ENCODE measurements at places on chromosomes 1 and 21. TPM values are rescaled to one million over a fixed set of nuclear protein-coding genes. Genes with fewer than 3 reads are reported as not detected.

PDC gene
- total RNA-seq = not detected

LCE2A gene
- total RNA-seq = not detected

F13B gene
- not detected for total RNA-seq

NPL gene
- 2.6 TPM for total RNA-seq

DYRK1A gene
- total RNA-seq = 32.9 TPM

HMCN1 gene
- total RNA-seq = 4.9 TPM

MCOLN3 gene
- total RNA-seq = 0.48 TPM

IGSF9 gene
- not detected for total RNA-seq

RORC gene
- not detected for total RNA-seq

S100A1 gene
- total RNA-seq = 5.1 TPM

IL19 gene
- not detected for total RNA-seq

OR2AJ1 gene
- not detected for total RNA-seq

ANGPTL3 gene
- total RNA-seq = not detected

SPRR5 gene
- total RNA-seq = not detected

VWA5B1 gene
- not detected for total RNA-seq

HSF2BP gene
- 0.49 TPM for total RNA-seq

IQCC gene
- 2.9 TPM for total RNA-seq

KRTAP11-1 gene
- not detected for total RNA-seq

CCDC185 gene
- not detected for total RNA-seq

PDZK1 gene
- total RNA-seq = 5.3 TPM

FCRL5 gene
- total RNA-seq = not detected

C1orf185 gene
- total RNA-seq = not detected

AK4 gene
- total RNA-seq = 59.9 TPM

B4GALT2 gene
- 69.8 TPM for total RNA-seq

CD34 gene
- total RNA-seq = 0.96 TPM

KLHDC7A gene
- not detected for total RNA-seq

SERTAD4 gene
- total RNA-seq = 19.8 TPM

Data from RPMI7951 (cell line).